ENCODE measurements at places on chromosomes 7 and 10. TPM values are rescaled to one million over a fixed set of nuclear protein-coding genes. Genes with fewer than 3 reads are reported as not detected.
A peak's percentile ranks its signal among the peaks of the same experiment; 100 is the strongest.

DNA sequence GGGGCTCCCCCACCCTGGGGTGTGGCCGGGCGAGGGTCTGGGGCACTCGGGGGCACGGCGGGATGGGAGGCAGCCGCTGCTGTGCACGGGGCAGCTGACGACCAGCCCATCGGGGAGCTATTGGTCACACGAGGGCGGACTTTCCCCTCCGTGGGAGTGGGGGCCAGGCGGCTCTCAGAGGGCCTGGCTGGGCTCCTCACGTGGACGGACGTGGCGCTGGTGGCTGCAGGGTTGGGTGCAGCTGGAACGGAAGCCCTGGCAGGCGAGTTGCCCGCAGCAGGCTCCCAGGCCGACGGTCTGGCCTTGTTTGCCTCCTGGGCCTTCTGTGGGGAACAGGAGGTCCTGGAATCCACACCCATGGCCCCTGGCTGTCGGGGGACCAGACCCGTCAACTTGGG lies 14.3 kb downstream of the MICALL2 start:
- no peak overlapping the region for H3K27ac ChIP-seq
- H3K4me3 ChIP-seq = no peak overlapping the region
- DNase-seq = no peak
- no peaks in the 10 kb centered on the region for H3K4me1 ChIP-seq

Gene POM121C
- 82.7 TPM for total RNA-seq

- H3K36me3 ChIP-seq = no peaks in the 10 kb centered on the region
- no peak overlapping the region for H3K4me3 ChIP-seq
- DNase-seq = no peak
- no peak overlapping the region for H3K27ac ChIP-seq
Measured at GRCh38 chr10:112006407-112006806, 177.2 kb downstream of the GPAM start.

- peaks cover 32% of the 10 kb centered on the region for H3K4me1 ChIP-seq
- no peak overlapping the region for H3K27ac ChIP-seq
- no peak for DNase-seq
- H3K27me3 ChIP-seq = no peaks in the 10 kb centered on the region
- H3K36me3 ChIP-seq = peaks cover 26% of the 10 kb centered on the region
Measured at GRCh38 chr7:44080118-44080517, 2.2 kb downstream of the POLM start.

GRCh38 chr10:132846631-132847415 lies 60.9 kb upstream of the NKX6-2 start:
- peaks cover 6% of the 10 kb centered on the region for H3K27me3 ChIP-seq
- no peaks in the 10 kb centered on the region for H3K4me1 ChIP-seq
- H3K36me3 ChIP-seq = no peaks in the 10 kb centered on the region
- no peak overlapping the region for H3K27ac ChIP-seq

- H3K27me3 ChIP-seq = no peaks in the 10 kb centered on the region
- no peak overlapping the region for H3K4me3 ChIP-seq
- no peak overlapping the region for H3K27ac ChIP-seq
- peak; percentile 47 for DNase-seq
- H3K4me1 ChIP-seq = peaks cover 20% of the 10 kb centered on the region
Measured at GRCh38 chr7:143385891-143386781, 5.0 kb downstream of the ZYX start.

DNA sequence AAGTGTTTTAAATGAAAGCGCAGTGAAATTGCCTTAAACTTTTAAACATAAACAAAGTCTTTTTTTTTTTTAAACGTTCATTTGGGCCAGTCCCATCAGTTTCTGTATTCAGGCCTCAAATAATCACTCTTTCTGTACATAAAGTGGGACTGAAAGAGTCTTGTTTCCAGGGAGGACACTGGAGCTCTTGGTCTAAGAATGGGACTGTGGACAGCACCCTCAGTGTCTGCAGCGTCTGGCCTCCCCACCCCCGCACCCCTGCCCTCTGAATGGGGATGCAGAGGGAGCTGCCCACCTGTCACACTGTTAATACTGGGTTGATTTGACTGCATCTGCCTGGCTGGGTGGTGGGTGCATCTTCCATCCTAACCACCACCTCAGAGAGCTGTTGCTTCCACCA lies 5.2 kb downstream of the ZNF365 start:
- no peak for DNase-seq
- H3K27me3 ChIP-seq = peaks cover 43% of the 10 kb centered on the region
- no peak overlapping the region for H3K27ac ChIP-seq
- H3K36me3 ChIP-seq = no peaks in the 10 kb centered on the region

Gene MCM10
- 104 TPM for total RNA-seq

Gene EGR2
- 268 TPM for total RNA-seq

DNA sequence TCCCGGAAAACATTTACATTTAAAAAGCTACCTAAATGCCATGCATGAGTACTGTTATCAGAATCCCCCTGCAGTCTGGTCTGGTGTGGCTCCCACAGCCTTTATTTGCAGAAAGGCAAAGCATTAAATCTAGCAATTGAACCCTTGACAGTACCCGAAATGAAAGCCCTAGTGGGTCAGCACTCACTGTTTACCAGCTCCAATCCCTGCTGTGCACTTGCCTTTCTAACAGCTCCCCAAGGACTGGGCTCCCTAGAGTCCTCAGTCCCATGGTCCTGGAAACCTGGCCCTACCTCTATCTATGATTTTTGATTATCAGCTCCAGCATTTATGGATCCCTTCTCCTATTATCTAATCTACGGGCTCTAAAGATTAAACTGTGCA lies 1.9 kb upstream of the MACC1 start:
- no peaks in the 10 kb centered on the region for H3K36me3 ChIP-seq
- H3K27me3 ChIP-seq = no peaks in the 10 kb centered on the region
- H3K4me1 ChIP-seq = no peaks in the 10 kb centered on the region
- no peak overlapping the region for H3K4me3 ChIP-seq

Gene GCK
- total RNA-seq = 2.4 TPM

GRCh38 chr7:135326636-135327280 lies 93.1 kb downstream of the STRA8 start:
- peaks cover 4% of the 10 kb centered on the region for H3K27me3 ChIP-seq
- no peaks in the 10 kb centered on the region for H3K4me1 ChIP-seq
- DNase-seq = no peak
- no peak overlapping the region for H3K27ac ChIP-seq
- H3K4me3 ChIP-seq = no peak overlapping the region

DNA sequence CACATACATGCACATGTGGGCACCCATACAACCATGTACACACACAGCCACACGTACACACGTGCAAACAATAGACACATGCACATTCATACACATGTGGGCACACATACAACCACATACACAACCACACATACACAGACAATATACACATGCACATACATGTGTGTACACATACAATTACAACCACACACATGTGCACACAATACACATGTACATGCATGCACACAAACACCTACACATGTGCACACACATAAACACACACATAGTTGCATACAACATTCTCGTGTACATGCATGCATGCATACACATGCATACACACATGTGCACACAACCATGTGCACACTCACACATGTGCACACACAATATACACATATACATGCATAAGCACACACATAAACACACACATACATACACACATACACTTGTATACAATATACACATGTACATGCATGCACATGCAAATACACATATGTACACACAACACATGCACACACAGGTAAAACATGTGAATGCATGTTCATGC lies 118.6 kb upstream of the FRMD4A start:
- no peak for DNase-seq
- no peaks in the 10 kb centered on the region for H3K36me3 ChIP-seq
- H3K27ac ChIP-seq = no peak overlapping the region
- H3K4me1 ChIP-seq = no peaks in the 10 kb centered on the region

GRCh38 chr10:132481690-132482089 lies 55.9 kb upstream of the INPP5A start:
- no peak for DNase-seq
- no peaks in the 10 kb centered on the region for H3K4me1 ChIP-seq
- H3K4me3 ChIP-seq = no peak overlapping the region
- H3K36me3 ChIP-seq = no peaks in the 10 kb centered on the region
- no peak overlapping the region for H3K27ac ChIP-seq

DNA sequence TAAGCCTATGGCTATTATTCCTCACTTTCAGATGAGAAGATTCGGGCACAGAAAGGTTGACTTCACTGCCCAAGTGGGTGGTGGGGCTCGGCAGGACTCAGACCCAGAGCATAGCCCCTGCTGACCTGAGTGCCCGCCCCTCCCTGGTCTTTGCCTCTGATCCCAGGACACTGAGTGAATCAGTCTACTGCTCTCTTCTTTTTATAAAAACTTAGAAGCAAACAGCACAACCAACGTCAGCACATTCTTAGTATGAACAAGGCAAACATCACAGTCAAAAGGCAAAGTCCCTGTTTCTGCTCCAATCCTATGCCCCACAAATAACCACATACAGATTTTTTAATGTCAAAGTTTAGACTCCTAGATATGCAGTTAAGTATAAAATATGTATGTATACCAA lies 237.8 kb downstream of the ZMYND11 start:
- peaks cover 8% of the 10 kb centered on the region for H3K27me3 ChIP-seq
- peaks cover 1% of the 10 kb centered on the region for H3K36me3 ChIP-seq
- no peak overlapping the region for H3K4me3 ChIP-seq
- H3K27ac ChIP-seq = no peak overlapping the region
- no peaks in the 10 kb centered on the region for H3K4me1 ChIP-seq

DNA sequence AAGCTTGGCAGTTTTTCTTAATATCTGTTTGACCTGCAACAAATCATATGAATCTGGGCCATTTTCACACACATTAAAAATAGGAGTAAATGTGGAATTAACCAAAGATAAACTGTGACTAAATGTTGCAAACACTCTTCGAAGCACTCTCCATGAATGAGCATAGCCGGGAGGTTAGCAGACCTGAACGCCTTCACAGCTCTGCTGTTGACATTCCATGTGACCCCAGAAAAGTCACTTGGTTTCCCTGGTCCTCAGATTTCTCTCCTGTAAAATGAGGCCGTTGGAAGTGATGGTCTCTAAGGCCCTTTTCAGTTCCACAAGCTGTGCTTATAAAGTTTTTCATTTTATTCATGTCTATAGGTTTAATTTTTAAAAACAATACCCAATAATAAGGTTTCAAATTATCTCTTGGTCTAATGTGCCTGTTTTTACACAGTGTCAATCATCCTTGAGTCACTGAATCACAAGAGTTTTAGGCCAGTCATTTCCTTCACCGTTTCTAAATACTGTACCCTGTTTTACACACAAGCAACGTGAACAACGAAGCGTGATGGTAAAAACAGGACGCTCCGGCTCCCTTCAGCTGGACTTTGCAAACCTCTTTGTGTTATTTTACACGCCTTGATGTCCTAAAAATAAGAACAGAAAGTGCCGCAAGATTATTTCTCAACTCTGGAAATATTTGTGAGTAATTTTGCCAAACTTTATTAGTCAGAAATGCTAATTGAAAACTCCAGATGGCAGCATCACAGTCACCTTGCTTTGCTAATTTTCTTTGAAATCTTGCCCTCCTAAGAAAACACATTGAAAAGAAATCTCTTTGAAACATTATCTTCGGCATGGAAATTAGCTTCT lies 38.6 kb upstream of the MET start:
- no peaks in the 10 kb centered on the region for H3K4me1 ChIP-seq
- no peak overlapping the region for H3K4me3 ChIP-seq
- H3K27ac ChIP-seq = no peak overlapping the region
- DNase-seq = no peak
- peaks cover 6% of the 10 kb centered on the region for H3K27me3 ChIP-seq
- no peaks in the 10 kb centered on the region for H3K36me3 ChIP-seq

GRCh38 chr10:116444527-116445142 lies 17.0 kb downstream of the PNLIPRP3 start:
- H3K4me1 ChIP-seq = no peaks in the 10 kb centered on the region
- H3K36me3 ChIP-seq = no peaks in the 10 kb centered on the region
- DNase-seq = no peak
- no peaks in the 10 kb centered on the region for H3K27me3 ChIP-seq
- H3K4me3 ChIP-seq = no peak overlapping the region
- no peak overlapping the region for H3K27ac ChIP-seq

- H3K36me3 ChIP-seq = no peaks in the 10 kb centered on the region
- H3K27ac ChIP-seq = no peak overlapping the region
- DNase-seq = no peak
- no peak overlapping the region for H3K4me3 ChIP-seq
Measured at GRCh38 chr7:93620864-93621263, 46.3 kb upstream of the CALCR start.

Gene EGFR
- 0.10 TPM for total RNA-seq

GRCh38 chr7:127419196-127419595 lies 26.7 kb upstream of the ZNF800 start:
- H3K4me1 ChIP-seq = peaks cover 39% of the 10 kb centered on the region
- no peak for DNase-seq
- peaks cover 4% of the 10 kb centered on the region for H3K36me3 ChIP-seq
- H3K4me3 ChIP-seq = no peak overlapping the region
- H3K27ac ChIP-seq = no peak overlapping the region

DNA sequence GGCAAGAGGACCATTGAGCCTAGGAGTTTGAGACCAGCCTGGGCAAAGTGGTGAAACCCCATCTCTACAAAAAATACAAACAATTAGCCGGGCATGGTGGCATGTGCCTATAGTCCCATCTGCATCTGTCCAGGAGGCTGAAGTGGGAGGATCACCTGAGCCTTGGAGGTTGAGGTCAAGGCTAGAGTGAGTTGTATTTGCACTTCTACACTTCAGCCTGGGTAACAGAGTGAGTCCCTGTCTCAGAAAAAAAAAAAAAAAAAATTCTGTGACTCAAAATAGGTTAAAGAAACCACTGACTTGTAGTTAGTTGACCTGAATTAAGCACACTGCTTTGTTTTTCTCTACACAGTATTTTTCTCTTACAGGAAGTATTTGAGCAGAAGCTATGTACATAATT lies 74.4 kb downstream of the METTL2B start:
- H3K27ac ChIP-seq = no peak overlapping the region
- H3K36me3 ChIP-seq = peaks cover 10% of the 10 kb centered on the region
- no peak for DNase-seq
- no peaks in the 10 kb centered on the region for H3K27me3 ChIP-seq
- H3K4me3 ChIP-seq = no peak overlapping the region

Gene MUC12
- total RNA-seq = 0.81 TPM

- H3K4me3 ChIP-seq = no peak overlapping the region
- H3K27ac ChIP-seq = no peak overlapping the region
- DNase-seq = no peak
- no peaks in the 10 kb centered on the region for H3K27me3 ChIP-seq
Measured at GRCh38 chr10:31871266-31872065, 57.2 kb downstream of the ARHGAP12 start.

Gene CFAP70
- 0.34 TPM for total RNA-seq

Gene CCDC172
- total RNA-seq = not detected

DNA sequence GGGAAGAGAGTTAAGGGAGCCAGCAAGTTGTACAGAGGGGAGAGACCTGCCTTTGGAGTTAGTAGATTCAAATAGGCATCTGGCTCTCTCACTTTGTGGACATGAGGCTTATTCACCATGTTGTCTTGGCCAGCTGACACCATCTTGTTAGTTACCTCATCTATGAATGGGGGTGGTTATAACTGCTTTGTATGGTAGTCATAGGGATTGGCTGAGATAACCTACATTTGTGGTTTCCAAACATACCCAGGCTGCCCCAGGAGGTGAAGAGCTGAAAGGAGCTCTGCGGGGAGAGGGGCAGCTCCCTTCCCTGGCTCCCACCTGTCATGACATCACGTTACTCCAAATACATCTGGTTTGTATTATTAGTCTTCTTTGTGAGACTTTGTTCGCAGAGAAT lies 393.3 kb upstream of the AUTS2 start:
- no peak for DNase-seq
- H3K4me1 ChIP-seq = no peaks in the 10 kb centered on the region
- no peaks in the 10 kb centered on the region for H3K27me3 ChIP-seq
- no peak overlapping the region for H3K4me3 ChIP-seq
- no peak overlapping the region for H3K27ac ChIP-seq

Gene FAM25A
- not detected for total RNA-seq
